RCC 7860 (cell line): ENCODE measurements at places on chromosomes 7 and 10.

- DNase-seq = no peak
These were observed 15.3 kb downstream of the KCNH2 start for GRCh38 chr7:150962553-150963399.

- DNase-seq = peak; percentile 19
These were observed 71.9 kb downstream of the WIPF3 start for GRCh38 chr7:29878081-29878688.

- peak; percentile 71 for DNase-seq
These were observed 9.6 kb downstream of the ATP5F1C start for GRCh38 chr10:7797582-7797981.

- DNase-seq = peak; percentile 72
These were observed 464 bp downstream of the KIAA1217 start for GRCh38 chr10:24209432-24209771.

DNA sequence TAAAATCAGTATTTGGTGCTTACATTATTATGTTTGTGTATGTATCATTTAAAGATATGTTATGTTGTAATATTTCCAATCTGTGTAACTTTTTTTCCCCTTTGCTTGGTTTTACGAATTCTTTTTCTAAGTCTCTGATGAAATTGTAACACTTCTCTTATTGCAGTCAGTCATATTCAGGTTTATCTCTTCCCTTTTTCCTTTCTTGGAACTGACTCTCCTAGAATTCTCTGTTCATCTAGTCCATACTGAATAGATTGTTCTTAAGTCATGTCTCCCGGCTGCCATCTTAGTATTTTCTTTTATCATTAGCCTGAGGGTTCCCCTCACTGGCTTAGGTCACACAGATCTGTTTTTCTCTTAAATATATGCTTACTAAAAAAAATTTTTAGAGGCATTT is 44.6 kb downstream of the PHTF2 start:
- DNase-seq = no peak

- DNase-seq = no peak
These were observed 2.3 kb downstream of the LOXL4 start for GRCh38 chr10:98265403-98266378.

GRCh38 chr10:74177140-74177677 is 26.2 kb downstream of the ADK start:
- DNase-seq = peak; percentile 36

- no peak for DNase-seq
These were observed 99.7 kb upstream of the SDK1 start for GRCh38 chr7:3201306-3201705.

DNA sequence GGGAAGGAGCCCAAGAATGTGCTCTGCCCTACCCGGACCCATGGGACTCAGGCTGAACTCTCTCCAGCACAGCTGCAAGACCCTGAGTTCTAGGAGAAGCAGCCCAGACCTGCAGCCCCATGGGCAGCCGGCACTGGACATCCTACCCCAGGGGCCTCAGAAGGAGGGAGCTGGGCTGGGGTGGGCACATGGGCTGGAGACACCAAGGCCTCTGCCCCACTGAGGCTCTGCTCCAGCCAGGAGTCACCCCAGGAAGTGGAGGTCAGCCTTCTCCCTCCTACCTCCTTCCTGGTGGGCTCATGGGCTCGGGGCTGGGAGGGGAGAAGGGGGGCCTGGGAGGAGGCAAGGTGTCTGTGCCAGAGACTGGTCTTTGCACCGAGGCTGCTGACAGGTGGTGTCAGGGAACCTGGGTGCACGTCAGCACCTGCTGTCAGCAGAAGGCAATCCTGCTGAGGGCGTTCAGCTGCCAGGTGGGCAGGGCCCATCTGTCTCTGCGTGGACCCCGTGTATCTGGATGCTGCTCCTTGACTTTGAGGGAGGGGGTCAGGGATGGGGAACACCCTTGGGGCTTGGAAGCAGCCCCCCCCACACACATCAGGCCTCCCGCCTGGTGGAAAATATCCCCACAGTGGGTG is 95.2 kb downstream of the PDGFA start:
- no peak for DNase-seq

GRCh38 chr7:22351329-22351692 is 5.6 kb downstream of the RAPGEF5 start:
- DNase-seq = no peak

DNA sequence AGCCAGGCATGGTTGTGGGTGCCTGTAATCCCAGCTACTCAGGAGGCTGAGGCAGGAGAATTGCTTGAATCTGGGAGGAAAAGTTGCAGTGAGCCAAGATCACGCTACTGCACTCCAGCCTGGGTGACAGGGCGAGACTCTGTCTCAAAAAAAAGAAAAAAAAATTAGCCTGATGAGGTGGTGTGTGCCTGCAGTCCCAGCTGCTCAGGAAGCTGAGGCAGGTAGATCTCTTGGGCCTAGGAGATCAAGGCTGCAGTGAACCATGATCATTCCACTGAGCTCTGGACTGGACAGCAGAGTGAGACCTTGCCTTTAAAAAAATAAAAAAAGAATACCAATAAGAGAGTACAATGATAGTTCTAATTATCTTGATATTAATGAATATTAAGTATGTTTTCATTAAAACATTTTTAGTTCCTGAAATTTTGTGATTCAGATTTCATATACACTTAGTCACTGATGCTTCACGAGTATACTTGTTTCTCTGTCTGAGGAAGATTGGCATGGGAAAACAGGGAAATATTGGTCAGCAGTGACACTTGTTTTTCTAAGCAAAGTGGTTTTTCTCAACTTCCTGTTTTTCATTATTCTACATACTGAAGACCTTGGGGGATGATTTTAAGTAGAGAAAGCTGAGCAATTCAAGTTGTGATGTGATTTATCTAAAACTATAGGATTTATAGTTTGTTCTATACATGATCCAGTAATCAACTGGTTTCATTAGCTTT is 76.8 kb downstream of the ADK start:
- no peak for DNase-seq

DNA sequence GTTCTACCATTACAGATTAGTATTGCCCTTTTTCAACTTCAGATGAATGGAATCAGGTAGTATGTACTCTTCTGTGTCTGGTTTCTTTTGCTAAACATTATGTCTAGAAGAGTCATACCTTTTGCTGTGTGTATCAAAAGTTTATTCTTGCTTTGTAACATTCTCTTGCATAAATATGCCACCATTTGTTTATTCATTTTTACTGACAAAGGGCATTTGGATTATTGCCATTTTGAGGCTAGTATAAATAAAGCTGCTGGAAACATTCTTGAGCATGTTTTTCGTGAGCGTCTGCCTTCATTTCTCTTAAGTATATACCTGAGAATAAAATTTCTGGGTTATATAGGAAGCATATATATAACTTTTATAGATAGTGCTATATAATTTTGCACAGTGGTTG is 121.7 kb upstream of the CSTF2T start:
- DNase-seq = no peak

- no peak for DNase-seq
These were observed 1.5 kb upstream of the RGS10 start for GRCh38 chr10:119543814-119544642.

- no peak for DNase-seq
These were observed 239.6 kb upstream of the ETV1 start for GRCh38 chr7:14229047-14229446.

- no peak for DNase-seq
These were observed 53.5 kb downstream of the GLI3 start for GRCh38 chr7:42183547-42183946.

GRCh38 chr10:101066146-101066895 is 4.5 kb downstream of the KAZALD1 start:
- peak; percentile 78 for DNase-seq

GRCh38 chr7:115491744-115492380 is 538.7 kb downstream of the TFEC start:
- DNase-seq = no peak

GRCh38 chr7:12385364-12385786 is 18.3 kb downstream of the VWDE start:
- DNase-seq = no peak

- peak; percentile 11 for DNase-seq
These were observed 50.3 kb downstream of the PALD1 start for GRCh38 chr10:70528741-70529362.

- no peak for DNase-seq
These were observed 22.9 kb upstream of the GPR22 start for GRCh38 chr7:107446988-107447387.

DNA sequence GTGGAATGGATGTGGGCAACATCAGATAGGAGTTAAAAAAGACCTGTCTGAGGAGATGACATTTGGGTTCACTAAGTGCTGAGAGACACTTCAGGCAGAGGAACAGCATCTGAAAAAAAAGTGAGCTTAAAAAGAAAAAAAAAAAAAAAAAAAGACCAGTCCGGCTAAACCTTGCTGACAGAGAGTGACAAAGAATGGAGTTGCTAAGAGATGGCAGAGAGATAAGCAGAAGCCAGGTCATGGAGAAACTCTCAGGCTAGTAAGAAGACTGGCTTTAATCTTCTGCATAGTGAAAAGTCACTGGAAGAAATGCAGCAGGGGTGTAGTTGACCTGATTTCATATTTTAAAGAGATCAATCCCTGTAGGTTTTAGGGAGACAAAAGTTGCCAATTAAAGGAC is 711.1 kb upstream of the SEMA3D start:
- DNase-seq = no peak

DNA sequence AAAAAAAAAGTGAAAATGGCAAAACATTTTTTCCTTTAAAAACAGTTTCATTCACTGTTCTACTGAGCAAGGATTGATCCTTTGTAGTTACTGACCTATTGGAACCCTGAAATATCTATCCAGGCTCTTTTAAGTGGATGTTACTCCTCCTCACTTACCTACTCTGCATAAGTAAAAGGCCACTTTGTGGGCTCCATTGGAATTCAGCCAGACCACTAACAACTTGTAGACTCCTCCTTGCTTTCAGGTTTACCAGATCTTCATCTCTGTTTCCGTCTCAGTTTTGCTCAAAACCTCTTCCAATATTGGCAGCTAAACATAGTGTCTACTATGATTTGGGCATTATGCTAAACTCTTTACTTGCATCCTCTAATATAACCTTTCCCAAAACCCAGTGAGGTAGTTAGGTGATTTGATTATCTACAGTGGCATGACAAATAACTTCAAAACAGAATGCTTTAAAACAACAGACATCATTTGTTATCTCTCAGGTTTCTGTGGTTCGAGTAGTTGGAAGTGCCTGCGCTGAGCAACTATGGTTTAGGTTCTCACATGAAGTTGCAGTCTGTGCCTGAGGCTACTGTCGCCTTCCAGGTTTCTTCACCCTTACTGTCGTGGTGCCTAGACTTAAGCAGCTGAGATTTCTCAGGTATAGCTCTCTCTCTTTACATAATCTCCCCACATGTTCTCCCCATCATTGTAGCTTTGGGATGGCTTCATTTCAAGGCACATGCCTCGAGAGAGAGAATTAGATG is 698.2 kb downstream of the REEP3 start:
- DNase-seq = no peak

- DNase-seq = no peak
These were observed 17.7 kb upstream of the ASB4 start for GRCh38 chr7:95467912-95468607.

- no peak for DNase-seq
These were observed 101.8 kb upstream of the WAC start for GRCh38 chr10:28431139-28431538.

GRCh38 chr10:91105269-91105668 is 115.2 kb upstream of the PCGF5 start:
- DNase-seq = no peak

- DNase-seq = no peak
These were observed 143.0 kb downstream of the TSPAN12 start for GRCh38 chr7:120714945-120715344.

DNA sequence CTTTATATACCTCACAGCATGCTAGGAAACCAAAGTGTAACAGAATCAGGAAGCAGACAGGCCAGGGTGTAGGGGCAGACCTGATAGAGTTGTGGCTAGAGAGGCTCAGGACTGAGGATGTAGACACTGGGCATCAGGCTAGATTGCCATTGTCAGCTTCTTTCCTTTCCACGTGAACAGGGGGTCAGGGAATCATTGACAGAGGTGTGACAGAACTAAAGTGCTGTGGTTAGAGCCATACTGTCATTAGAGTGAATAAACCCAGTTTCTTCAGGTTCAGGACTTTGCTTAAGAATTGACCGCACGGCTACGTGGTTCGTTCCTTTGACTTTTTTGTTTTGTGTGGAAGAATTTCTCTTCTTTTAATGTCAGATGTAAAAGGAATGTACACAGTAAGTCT is 90.7 kb downstream of the CALD1 start:
- no peak for DNase-seq

- no peak for DNase-seq
These were observed 392.2 kb upstream of the NFE2L3 start for GRCh38 chr7:25759748-25760147.

DNA sequence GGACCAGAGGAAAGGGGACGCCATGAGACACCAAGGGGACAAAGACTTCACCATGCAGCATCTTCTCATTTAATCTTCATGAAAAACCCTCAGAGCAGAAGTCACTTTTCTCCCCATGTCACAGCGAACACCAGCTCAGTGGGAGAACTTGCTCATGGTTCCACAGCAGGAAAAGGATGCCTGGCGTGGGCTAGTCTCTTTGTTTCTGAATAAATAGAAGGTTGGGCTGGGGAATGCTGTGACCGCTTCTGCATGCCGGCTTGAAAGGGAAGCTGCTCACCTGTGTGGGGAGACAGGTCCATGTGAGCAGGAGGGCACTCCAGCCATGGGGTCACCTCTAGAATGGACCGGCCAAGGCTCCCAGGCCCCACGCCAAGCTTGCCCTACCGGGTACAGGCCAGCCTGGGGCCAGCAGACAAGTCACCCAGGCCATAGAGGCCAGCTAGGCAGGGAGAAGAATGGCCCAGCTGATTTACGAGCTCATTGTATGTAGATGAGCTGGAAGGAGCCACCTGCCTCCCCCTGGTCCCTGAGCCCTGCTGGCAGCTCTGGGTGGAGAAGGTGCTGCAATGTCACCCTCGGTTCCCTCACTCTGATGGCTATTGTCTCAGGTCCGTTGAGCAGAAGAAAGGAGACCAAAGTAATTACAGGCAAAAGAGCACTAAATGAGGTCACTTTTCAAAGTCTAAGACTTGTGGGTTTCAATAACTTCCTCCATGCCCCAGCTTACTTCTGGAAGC is 82.0 kb upstream of the PDZD8 start:
- DNase-seq = no peak
